ENCODE measurements at places on chromosomes 6 and 20.
A peak's percentile ranks its signal among the peaks of the same experiment; 100 is the strongest.

- no peak for DNase-seq
Measured at GRCh38 chr6:47595785-47596184, 102.6 kb upstream of the ADGRF4 start.

GRCh38 chr6:127481111-127481510 is 21.9 kb upstream of the KIAA0408 start:
- DNase-seq: no peak

DNA sequence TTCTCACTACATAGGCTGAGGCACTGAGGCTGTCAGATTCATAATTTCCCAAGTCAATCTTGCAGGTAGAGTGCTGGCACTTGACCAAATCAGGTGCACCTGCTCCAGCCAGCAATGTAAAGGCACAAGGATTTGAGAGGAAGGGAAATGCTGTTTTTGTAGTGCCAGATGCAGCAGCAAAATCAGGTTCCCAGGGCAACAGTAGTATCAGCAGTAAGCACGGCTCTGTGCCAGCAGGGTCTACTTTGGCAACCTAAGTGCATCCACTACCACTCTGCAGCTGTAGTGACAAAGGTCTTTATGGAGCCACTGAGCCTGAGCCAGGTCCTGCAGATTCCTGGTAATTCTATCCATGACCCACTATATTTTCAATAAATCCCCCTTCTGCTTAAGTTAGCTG is 329.5 kb downstream of the TPBG start:
- DNase-seq: no peak

- DNase-seq: no peak
Measured at GRCh38 chr20:10089871-10090587, 55.2 kb downstream of the ANKEF1 start.

- no peak for DNase-seq
Measured at GRCh38 chr20:47810116-47810677, 24.9 kb upstream of the SULF2 start.

DNA sequence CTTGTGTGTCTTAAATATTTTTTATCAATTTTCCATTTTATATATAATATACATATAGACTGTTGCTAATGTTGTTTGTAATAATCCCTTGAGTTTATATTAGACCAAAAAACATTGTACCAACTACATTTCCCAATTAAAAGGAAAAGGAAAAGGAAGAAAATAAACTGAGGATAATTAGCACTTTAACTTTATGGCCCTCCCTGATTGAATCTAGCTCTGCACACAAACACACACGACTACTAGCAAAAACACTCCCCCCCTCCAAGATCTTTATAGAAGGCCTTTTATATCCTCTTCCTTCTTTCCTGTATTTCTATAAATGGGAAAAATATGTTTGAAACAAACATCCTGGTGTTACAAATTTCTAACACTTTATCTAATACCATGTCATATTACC is 276.8 kb downstream of the NKAIN2 start:
- no peak for DNase-seq

DNA sequence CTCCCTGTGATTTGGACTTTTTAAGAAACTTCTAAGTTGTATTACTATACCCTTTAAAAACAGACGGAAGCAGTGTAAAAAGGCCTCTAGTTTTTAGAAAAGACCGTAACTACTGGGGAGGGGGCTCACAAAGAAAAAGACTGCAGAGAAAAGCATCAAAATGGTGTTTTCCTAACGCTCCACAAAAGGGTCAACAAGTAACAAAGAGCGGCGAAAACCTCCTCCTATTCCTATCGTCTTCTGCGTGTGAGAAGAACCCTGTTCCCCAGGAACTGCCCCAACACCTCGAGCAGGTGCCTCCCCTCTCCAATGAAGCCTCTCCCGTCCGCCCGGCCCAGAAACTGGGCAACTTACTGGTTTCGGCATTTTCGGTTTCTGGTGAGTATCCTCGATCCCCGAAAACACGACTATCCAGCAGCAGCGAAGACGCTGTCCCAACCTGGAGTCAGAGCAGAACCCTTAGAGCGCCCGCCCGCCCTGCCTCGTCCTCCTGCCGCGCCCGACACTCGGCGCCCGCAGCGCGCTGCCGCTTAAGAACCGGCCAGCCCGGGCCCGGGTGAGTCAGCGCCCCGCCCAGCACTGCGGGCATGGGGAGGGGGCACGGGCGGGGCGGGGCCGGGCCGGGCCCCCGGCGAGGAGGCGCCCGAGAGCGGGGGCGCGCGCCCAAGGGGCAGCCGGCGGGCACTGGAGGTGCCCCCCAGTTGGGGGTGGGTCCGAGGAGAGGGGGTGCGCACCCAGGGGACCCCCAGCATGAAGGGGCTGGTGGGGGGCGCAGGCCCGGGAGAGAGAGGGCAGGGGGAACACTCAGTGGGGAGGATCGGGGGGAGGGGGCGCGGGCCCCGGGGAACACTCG is 1.2 kb downstream of the EZR start:
- DNase-seq: peak; percentile 35

DNA sequence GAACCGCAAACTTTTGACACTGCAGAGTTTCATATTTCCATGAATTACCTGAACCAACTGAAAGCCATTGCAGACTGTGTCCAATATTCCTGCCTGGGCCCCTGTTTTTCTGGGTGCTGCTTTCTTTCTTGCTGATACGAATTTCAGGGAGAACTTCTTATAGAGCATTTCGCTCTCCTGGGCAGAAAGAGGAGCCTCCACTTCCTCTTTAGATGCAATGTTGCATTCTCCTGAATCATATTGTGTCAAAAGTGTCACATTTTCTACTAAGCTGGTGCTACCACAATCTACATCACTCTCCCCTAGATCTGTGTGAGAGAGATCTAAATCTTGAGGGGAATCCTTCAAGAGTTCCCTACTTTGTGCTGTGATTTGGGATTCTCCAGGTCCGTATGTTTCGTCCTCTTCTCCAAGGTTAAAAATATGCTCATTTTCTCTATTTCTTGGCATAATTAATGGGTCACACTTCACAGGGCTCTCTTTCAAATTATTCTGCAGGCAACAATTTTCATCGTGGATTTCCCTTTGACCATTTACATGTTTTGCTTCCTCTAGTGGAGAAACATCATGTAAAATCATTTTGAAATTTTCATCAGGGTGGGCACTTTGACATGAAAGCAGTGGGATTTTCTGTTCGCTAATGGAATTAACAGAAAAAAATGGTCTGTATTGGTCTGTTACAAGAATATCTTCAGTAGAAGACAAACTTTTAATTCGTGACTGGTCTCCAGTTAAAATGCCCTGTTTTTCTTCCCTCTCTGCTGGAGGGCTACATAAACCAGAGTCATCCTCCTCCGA is 102.3 kb downstream of the DST start:
- no peak for DNase-seq

DNA sequence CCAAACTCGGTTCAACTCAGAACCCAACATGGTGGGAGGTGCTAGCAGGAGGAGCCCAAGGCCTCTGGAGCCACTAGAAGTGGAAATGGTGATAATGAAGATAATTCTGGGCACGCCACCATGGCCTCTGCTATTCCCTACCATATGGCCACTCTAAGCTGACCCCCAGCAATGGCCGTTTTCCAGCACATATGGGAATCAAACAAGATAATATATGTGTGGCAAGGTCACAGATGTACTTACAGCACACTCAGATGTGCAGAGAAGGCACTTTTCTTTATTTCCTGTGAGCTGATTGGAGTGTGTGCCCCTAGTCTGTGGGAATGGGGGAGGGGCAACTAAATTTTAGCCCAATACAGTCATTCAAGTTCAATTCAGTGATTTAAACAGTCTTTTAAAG is 153.4 kb upstream of the LRFN2 start:
- no peak for DNase-seq

DNA sequence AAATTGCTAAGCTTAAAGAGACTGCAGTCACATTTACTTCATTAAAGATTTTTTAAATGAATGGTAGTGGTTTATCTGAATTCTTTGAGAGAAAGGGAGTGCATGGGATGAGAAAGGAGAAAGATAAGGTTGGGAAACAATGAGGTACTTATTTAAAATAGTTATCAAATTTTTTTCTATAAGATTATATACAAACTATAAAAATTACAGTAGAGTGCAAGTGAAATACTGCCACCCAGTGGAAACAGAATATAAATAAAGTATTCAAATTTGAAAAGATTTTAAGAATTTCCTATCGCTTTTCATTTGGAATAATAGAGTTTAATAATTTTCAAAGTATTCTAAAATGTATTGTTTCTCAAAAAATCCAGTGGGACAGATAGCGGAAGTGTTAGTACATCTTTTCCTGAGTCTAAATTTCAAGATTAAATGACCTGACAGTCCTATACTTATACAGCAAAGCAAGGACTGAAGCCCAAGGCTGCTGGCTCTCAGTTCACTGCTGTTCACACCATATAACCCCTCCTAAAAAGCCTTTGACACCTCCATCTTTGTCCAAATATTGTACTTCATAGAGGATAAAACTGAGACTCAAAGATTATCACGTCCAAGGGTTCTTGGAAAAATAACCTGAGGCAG is 31.1 kb downstream of the EPM2A start:
- no peak for DNase-seq

DNA sequence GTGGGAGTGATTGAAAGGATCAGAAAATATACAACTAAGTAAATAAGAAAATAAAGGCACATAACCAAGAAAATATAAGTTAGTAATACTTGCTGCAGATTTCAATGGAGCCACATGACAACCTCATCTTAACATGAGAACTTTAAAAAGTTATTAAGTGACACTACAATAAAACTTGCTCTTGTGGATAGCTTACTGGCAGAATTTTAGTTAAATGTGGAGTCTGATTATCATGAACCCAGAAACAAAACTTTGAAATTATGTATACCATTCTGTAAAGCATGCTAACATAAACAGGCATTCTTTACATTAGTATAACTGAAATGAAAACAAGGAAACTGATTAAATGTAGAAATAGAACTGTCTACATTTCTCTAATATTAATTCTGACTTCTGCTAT is 220.9 kb downstream of the RFPL4B start:
- no peak for DNase-seq

DNA sequence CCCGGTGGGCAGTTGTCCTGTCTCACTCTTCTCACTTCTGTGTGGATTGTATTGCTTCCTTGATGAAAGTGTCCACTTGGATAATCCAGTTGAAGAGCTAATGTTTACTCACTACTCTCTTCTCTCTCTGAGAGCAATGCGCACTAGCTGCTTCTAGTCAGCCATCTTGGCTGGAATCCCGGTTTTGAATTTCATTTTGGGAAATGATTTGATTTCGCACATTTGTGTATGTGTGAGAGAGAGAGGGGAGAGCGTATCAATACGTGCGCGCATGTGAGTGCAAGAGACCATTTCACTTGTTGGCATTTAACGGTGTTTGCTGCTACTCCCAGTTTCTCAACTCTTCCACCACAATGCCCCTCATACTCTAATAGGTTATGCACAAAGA is 67.8 kb downstream of the KLHL32 start:
- no peak for DNase-seq

- DNase-seq: no peak
Measured at GRCh38 chr20:13749811-13750210, 34.9 kb downstream of the ESF1 start.

DNA sequence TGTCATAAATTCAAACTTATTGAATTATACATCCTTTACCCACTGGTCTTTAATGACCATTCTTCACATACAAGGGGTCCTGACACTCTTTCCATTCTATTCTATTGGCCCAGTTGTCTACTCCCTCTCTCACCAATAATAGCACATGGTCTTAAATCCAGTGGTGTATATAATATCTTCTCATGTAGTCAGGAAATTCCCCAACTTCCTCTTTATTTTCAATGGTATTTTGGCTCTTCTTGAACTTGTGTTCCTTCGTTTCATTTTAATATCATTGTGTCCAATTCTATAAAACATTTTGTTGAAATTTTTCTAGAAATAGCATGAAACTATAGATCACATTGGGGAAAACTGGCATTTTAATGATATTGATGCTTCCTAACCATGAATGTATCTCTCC is 36.8 kb downstream of the PSMB9 start:
- DNase-seq: no peak

DNA sequence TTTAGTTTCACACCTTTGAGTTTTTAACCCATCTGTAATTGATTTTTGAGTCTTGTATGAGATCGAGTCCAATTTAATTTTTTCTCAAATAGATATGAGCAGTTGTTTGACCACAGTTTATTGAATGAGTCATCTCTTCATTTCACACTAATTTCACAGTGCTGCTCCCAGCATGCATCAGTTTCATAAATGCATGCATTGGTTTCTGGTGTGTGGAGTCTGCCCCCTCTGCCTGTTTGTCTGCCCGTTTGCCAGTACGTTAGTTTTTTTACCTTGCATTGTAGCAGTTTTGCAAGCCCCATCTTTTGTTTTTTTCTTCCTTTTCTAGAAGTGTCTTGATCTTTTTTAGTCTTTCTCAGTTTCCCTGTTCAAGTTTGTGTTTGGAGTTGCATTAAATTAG is 11.9 kb downstream of the SLX4IP start:
- peak; percentile 24 for DNase-seq

All from smooth muscle cell of the brain vasculature (primary cell).